CD4-positive, alpha-beta T cell treated with Interleukin-1 beta for 1 hour (primary cell): ENCODE measurements at places on chromosomes 12 and 14.

DNA sequence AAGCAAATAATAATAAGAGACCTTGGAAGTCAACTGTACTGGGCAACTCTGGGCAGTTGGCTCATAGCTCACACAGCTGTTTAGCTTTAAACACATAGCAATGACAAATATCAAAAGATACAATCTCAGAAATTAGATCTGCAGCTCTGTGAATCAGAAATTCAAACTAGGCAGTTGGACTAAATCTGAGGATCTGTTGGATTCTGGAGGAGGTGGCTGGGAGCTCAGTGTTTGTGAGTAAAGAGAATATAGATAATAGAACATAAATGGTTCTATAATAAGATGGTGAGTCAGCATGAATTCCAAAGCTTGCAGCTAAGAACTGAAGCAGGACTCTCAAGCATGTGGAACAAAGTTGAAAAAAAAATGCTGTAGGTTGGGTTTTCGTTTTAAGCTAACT, 1949.4 kb upstream of the SEL1L start:
- no peak for DNase-seq

GRCh38 chr14:94011795-94012194, 14.3 kb upstream of the OTUB2 start:
- peak; percentile 52 for DNase-seq

DNA sequence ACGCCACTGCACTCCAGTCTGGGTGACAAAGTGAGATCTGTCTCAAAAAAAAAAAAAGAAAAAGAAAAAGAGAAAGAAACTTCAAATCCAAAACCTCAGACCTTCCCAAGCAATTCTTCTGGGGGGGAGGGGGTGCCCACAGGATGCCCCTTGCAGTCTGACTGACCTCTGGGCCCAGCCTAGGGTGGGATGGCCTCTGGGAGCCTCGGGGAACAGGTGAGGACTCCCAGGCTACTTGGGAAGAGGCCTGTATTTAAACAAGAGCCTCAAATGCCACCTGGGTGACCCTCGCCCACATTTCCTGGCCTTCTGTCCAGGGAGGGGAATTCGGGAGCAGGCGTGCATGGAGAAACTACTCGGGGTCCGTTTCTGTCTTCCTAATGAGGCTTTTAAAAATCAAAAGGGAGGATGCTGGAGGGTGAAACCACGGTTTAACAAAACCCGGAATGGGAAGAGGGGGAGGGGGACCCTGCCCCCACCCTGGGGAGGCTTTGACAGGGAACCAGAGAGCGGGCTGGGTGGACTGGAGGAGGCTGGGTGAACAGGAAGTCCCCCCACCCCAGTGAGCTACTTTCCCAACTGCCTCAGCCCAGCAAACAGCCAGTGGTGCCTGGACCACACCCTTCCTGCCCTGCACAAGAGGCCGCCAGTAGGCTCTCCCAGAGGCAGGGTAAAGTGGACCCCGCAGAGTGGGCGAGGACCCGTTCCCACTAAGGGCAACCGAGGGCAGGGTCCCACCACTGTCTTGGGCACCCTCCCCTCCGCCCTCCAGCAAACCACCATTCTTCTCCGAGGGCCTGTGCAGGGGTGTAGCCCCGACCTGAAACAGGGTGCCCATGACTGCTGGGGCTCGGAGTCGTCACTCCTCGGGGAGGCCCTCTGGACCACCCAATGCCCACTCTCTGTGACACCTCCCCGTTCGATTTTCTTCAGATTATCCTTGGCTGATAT, 1.5 kb upstream of the FBRSL1 start:
- DNase-seq, result peak; percentile 54

DNA sequence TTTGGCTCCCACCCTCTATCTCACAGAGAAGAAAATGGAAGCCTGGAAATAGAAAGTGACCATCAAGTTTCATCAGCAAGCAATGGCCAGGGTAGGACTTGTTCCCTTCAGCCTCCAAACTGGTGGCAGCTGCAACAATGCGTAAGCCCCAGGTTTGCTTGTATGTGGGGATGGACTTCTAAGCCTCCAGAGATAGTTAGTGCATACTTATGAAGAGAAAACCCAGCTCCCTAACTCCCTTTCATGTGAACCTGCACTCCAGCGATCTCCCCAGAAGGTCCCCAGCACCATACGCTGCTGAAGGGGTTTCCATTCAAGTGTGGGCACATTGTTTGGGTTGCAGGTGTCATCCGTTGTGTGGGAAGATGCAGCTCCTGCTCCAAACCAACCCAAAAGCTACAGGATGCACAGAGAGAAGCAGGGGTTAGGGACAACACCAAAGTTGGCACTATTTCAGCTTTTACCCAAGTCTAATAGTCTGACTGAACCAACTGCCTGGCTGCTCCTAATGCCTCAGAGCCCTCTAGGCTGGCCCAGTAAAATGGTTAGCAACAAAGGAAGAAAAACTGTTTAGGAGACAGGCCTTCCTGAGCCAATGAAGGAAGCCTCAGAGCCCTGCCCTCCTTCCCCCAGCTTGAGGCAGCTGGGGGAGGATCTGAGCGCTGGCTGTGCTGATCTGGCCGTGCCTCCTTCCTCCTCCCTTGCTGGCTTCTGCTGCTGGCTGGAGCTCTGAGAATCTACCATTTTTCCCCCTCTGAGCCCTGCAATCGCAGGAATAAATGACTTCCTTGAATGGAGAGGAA, 12.3 kb downstream of the ZFP36L1 start:
- peak; percentile 41 for DNase-seq

GRCh38 chr12:114237230-114237629, 168.7 kb downstream of the TBX5 start:
- no peak for DNase-seq

GRCh38 chr14:42535397-42535796, 928.7 kb downstream of the LRFN5 start:
- DNase-seq, result no peak

DNA sequence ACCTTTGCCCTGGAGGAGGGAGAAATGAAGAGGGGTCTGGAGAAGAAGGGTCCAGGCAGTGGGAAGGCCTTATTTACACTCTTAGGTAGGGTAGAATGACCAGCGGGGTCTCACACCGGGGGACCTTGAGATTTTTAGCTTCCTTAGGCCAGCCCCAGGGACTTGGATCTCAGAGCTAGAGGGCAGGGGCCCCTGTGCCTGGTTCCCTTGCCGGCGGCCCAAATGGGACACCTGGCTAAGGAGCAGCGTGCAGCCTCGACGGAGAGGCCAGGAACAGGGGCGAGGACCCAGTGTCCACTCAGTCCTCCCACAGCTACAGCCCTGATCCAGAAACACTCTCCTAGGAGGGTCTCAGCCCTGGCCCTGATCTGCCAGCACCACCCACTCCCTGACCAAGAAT, 41.8 kb downstream of the DIO3 start:
- DNase-seq, result no peak

- DNase-seq, result no peak
Measured at GRCh38 chr14:94213741-94214140, 39.6 kb downstream of the PPP4R4 start.

DNA sequence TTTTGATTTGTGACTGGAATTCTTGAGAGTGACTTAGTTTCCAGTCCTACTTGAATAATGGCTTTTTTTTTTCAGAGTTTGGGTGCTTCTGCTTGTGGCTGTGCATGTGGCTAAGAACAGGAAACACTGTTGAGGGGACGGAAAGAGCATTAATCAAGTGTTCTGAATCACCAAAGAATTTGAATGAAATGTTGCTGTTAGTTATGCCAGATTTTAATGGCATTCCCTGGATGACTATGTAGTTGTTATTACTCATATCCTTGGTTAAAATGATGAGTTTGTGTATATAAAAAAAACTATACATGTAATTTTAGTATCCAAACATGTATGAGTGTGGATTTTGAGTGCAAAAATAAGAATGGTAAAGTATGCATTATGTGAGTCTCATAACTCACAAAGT, 347.9 kb downstream of the BCAT1 start:
- DNase-seq, result no peak

GRCh38 chr12:79344855-79345847, 345.6 kb downstream of the PAWR start:
- DNase-seq, result no peak

GRCh38 chr12:87444039-87444438, 585.2 kb downstream of the C12orf50 start:
- DNase-seq, result no peak

DNA sequence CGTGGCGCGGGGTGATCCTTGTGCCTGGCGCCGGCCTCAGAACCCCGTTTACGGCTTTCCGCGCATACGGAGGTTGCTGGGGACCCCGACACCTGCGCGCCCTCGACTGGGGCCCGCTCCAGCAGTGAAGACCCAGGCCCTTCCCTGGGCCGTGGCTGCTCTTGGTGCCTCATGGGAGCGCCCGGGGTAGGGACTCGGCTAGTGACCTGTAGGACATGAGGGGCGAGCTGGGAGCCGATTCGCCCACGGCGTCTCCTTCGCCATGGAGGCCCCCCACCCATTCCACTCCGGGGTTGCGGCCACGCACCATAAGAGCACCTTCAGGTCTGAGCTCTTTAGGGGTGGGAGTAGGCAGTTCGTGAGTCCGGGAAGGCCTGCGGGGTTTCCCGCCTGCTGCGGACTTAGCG, 14.2 kb upstream of the PAX9 start:
- no peak for DNase-seq

DNA sequence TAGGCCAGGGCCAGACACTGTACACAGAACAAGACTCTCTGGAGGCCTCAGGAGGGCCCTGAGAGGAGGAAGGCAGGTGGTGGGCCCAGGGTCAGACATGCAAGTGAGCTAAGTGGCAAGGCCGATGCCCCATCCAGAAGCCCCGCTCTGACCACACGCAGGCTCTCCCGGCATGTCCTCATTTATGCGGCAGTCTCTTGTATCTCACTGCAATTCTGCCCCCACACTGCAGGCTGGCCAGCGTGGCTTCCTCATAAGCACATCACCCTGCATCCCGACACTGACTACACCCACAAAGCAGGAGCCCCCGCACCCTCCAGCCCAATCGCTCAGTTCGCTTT, 17.5 kb downstream of the SSH1 start:
- DNase-seq, result no peak

GRCh38 chr12:27237790-27238771, 6.0 kb upstream of the STK38L start:
- DNase-seq, result peak; percentile 17

DNA sequence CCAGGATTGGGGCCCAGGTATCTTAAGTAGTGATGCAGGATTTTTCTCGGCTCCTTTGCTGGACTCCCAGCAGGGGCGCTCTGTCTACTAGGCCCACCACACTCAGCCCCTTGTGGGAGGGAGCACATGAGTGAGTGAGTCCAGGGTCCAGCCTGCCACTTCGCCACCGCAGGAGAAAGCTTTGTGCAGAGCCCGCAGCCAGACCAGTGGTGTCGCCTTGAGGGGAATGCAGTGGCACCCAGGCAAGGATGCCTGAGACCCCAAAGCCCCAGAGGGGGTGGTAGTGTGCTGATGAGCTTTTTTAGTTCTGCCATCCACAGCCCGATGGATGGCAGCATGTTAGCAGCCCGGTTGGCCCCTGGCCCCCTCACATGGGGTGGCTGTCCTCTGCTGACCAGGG, 5.4 kb upstream of the MRPS35 start:
- no peak for DNase-seq

DNA sequence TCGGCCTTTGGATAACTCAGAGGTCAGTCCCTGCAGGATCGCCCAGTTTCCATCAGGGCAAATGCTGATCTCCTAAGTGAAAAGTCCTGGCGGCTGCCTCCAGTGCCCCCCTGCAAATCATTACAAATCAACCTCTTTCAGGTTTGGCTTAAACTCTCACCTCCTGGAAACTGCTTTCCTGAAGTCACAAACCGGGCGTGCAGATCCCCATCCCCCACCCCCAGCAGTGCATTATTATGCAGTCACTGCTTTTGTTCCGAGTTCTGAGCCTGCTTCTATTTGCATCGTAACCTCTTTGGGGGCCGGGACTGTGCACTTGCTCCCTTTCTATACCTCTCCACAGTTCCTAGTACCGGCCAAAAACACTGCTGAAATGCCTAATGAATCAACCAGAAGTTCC, at the start of gene USP44:
Gene USP44, minus strand, starts transcription at position 172 of the 400 bp plus-strand sequence. CDS start 17,220 bp downstream, outside the sequence.
- no peak for DNase-seq

DNA sequence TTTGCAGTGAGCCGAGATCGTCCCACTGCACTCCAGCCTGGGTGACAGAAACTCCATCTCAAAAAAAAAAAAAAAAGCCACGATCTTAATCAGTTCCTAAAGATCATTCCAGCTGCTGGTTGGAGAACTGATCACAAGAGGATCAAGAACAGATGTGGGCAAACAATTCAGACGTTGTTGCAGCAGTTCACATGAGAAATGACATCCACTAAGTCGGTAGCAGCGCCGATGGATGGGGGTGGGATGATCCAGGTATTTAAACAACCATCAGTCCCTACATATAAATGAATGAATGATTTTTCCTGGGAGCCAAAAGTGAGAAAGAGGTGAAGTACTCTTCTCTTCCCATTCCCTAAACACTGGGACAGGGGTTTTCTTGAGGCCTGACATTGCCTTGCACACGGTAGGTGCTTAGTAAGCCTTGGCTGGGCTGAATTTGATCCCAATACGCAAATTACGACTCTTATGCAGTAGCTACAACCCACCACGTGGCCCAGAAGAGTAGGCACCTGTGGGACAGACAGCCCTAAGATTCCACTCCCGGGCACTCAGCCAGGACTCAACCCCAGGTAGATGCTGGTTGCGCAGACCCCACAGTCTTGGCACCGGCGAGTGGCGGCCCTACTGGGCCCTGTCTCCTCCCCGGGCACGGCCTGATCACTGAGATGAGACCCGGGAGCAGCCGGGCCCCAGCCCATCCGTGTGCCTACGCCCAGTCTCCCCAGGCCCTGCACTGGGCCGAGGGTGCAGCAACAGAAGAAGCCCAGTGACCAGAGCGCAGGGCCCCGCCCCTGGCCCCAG, 565 bp downstream of the SPRYD3 start:
- DNase-seq, result no peak

- DNase-seq, result no peak
Measured at GRCh38 chr14:102661614-102662013, 69.2 kb downstream of the RCOR1 start.

- DNase-seq, result no peak
Measured at GRCh38 chr14:29773990-29774389, 153.7 kb downstream of the PRKD1 start.

GRCh38 chr12:113757221-113758002, 208.7 kb downstream of the RBM19 start:
- DNase-seq, result no peak

DNA sequence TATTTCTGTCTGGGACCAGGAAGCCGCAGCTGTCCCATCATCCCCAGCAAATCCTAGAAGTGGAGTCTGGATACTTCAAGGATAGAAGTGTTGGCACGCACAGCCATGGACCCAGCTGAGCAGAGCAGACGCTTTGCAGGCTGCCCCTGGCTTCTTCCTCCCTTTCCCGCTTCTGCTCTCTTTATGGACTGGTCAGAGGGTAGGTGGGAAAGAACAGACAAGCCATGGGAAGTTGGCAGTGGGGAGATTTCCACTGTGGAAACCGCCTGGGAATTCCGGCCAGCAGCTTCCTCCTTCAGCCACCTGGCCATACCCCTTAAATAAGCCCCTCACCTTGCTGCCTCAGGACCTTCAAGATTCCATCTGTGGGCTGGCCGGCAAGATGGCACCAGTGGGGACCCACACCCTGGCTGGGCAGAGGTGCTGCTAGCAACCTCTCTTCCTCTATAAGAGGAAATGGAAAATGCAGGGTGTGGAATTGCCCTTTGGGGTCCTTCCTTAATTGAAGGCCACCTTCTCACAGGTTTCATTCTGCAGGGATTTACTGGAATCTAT, 20.6 kb downstream of the OTUB2 start:
- DNase-seq, result no peak

DNA sequence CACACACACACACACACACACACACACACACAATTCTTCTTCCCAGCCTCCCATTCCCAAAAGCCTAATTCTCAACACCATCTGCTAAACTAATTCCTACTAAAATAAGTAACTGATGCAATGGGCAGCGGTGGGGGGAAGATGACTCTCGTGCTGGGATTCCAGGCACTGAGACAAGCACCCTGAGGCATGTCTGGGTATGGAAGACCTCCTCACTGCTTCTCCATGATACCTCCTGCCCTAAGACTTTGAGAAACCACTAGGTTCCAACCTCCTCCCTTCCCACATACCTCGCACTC, 789 bp upstream of the VWF start:
- no peak for DNase-seq
